Suppressor macrophage treated with lipopolysaccharide for 4 hours (primary cell): ENCODE measurements at places on chromosomes 13 and 19.

- peak; percentile 76 for DNase-seq
Observed at GRCh38 chr13:98976338-98976737, 1.5 kb downstream of the DOCK9 start.

DNA sequence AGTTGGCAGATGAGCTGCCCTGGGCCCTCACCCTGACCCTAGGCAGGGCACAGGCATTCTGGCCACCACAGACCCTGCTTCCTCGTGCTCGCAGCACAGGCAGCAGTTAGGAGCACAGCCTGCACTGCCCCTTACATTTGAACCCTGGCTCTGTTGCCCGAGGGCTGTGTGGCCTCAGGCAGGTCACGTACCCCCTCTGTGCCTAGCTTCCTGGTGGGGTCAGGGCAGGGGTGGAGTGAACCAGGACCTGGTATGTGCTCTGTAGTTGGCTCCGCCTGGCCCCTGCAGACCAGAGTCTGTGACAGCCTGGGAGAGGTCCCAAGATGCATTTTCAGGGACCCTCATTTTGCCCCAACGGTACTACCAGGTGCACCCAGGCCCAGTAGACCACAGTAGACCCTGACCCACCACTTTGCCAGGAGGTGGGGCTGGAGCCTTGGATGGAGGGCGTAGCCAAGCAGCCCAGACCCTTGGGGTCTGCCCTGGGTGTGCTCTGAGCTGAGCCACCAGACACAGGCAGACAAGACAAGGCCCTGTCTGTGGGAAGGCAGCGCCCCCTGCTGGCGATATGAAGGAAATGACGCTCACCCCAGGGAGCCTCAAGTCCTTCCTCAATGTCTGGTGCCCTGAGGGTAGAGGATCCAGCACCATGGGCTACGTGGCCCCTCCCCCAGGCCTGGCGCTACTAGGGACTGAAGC, 9.1 kb downstream of the LYL1 start:
- DNase-seq: peak; percentile 88

DNA sequence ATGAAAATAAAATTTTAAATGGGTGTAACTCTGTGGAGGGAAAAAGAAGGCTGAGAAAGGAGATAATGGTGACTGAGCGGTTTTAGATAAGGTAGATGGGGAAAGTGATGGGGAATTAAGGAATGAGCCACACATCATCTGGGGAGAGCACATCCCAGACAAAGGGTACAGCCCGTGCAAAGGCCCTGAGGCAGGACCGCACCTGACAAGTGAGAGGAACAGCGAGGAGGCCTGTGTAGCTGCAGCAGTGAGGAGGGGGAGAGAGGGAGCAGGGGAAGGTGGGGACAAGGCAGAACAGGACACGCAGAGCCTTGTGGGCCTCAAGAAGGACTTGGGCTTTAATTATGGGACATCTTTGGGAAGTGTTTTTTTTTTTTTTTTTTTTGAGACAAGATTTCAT, 1.8 kb upstream of the CELF5 start:
- DNase-seq: no peak

DNA sequence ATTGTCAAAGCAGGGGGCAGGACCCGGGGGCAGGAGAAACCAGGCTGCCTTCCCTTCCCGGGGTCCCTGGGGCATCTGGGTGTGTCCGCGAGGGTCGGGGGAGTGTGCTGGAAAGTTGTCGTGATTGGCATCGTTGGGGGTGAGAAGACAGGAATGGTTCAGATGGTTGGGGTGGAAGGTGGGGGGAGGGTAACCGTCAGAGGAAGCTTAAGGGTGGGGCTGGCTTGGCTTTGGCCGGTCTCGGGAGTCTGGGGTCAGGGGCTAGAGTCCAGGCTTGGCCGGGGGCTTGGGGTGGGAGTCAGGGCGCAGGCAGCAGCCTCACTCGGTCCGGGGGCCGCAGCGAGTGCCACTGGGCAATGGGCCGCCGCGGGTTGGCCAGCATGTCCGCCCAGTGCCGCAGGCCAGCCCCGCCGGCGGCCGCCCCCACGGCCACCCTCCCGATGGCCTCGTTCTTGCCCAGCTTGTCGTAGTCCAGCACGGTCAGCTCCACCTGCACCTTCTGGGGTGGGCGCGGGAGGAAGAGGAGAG, 6.8 kb upstream of the DNAAF3 start:
- DNase-seq: no peak

DNA sequence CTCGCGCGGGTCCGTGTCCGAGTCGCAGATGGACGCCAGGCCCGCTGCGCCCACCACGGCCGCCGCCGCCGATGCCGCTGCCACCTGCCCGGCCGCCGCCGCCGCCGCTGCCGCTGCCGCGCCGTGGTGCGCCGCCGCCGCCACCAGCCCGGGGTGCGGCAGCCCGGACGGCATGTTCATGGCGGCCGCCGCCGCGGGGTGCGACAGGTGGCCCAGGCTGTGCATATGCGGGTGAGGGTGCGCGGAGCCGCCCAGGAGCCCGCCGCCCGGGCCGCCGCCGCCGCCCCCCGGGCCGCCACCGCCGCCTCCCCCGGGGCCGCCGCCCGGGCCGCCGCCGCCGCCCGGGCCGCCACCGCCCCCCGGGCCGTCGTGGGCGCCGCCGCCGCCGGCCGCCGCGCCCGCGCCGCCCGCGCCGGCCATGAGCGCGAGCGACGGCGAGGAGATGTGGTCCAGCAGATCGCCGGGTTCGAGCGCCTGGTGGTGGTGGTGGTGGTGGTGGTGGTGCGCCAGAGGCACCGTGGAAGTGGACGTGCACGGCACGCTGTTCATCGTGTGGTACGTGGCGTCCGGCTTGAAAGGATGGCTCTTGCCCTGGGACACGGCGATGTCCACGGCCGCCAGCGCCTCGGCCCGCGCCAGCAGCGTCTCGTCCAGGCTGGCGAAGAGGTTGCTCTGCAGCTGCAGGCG, 1.3 kb downstream of the POU4F1 start:
- no peak for DNase-seq

DNA sequence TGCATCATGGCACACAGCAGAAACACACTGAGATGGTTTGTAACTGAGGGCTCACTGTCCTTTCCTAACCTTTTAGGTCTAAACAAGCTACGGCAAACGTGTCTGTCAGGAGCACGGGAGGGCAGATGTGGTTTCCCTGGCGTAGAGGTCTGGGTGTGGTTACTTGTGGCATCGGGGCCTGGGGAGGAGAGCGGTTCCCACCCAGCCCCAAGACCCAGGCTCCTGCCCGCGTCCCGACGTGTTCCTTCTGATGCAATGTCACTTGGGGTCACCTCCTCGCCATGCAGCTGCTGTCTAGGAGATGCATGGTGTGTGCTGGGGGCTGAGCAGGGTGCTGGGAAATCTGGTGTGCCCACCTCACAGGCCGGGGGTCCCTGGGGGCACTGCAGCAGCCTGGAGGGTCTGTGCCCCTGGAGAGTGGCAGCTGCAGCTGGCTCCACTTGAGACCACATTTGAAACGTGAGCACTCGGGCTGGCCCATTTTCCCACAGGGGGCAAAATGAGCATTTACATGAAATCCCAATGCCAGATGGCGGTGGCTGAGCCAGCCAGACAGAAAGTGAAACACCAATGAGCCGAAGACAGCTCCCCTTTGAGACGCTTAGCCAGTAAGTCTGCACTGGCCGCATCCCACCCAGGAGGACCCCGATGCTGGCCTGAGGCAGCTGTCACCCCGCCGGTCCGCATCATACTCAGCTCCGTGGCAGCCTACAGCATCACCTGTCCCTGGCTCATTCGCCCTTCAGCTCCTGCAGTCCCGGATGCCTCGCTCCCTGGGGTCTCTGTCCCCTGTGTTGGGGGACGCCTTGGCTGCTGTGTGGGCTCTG, 22.3 kb upstream of the MYDGF start:
- no peak for DNase-seq

GRCh38 chr19:55601084-55601483, 996 bp downstream of the ZNF524 start:
- peak; percentile 14 for DNase-seq

DNA sequence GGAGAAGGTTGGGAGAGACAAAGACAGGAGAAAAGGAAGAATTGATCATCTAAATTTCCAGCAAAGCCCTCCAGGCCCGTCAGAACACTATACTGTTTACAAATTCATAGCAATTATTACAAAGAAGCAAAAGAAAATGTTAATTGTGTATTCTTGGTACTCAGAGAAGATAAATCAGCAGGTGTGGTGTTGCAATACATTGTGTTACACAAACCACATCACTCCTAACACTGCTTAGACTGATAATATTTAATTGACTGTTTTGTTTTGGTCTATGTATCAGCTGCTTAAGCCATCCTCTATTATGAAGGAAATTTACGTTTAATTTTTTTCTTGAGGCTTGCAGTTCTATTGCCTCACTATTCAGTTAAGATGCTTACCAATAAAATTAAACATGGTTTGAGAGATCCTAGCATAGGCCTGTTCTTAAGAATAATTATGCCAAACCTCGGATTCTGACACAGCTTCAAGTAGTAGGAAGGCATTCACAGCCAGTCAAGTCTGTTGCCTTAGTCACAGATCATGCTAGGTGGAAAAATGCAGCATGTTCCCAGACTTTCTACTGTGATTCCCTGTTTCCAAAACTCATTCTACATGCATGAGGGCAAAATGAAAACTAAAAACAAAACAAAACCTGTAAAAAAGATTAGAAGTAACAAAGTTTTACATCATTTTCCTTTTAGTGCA, 129.2 kb downstream of the TBC1D4 start:
- DNase-seq: no peak

GRCh38 chr19:11552666-11553372, 6.2 kb downstream of the ELOF1 start:
- DNase-seq: no peak

DNA sequence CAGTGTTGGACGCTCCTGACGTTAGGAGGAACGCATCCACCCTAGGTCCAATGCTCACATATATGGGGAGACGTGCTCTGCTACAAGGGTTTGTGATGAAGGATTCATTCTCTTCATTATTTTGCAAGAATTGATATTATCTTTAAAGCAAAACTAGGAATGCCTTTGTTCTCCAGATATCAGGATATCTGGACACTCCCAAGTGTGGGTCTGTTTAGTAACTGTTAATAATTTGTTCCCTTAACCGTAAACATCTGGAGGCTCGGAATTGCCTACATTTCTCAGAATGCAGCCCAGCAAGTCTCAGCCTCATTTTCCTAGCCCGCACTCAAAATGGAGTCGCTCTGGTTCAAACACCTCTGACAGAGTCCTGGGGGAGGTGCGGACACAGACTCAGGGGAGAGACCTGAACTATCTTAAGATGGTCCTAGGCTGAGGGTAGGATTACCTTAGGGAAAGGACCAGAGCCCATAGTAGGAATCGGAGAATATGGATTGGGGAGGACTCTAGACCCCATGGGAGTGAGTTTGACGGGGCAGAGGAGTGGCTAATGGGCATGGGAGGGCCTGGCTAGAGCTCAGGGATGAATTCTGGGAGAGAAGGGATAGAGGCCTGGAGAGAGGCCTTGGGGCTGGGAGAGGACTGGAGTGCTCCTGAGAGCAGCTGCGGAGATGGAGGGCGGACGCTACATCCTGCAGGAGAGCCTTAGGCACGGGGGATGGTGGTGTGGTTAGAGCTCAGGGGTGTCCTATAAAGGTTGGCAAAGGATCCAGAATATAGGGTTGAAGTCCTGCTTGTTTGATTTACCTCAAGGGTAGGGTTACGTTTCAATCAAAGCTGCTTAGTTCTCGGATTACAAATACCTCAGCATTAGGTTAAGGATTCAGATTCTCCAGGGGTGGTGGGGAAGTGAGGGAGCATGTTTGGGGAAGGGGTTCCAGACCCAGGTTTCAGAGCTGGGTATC, 43.2 kb downstream of the ZNF331 start:
- DNase-seq: no peak

DNA sequence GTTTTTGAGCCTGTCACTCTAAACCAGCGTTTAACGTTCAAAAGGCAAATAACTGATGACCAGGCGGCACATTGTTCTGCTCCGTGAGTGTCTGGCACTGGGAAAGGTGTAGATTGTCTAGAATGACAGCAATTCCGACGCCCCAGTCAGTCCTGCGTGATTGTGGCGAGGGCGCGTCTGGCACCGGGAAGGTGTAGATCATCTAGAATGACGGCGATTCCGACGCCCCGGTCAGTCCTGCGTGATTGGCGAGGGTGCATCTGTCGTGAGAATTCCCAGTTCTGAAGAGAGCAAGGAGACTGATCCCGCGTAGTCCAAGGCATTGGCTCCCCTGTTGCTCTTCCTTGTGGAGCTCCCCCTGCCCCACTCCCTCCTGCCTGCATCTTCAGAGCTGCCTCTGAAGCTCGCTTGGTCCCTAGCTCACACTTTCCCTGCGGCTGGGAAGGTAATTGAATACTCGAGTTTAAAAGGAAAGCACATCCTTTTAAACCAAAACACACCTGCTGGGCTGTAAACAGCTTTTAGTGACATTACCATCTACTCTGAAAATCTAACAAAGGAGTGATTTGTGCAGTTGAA, 26.1 kb upstream of the NDUFS7 start:
- no peak for DNase-seq
